ENCODE measurements at places on chromosomes 1 and 21.

DNA sequence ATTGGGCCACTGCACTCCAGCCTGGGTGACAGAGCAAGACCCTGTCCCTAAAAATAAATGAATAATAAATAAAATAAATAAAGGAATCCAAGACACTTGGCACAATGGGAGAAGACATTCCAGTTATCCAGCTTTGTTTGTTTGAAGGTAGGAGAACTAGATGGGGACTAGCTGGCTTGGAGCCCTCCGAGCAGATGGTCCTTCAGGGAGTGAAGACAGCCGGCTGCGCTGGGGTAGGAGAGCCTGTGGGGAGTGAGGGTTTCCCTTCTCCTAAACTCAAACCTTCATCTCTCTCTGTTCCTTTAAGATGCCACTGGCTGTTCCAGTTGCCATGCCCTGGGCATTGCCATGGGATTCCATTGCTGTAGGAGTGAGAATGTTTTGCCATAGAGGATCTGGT lies 120.6 kb downstream of the NAV1 start:
- DNase-seq: no peak

DNA sequence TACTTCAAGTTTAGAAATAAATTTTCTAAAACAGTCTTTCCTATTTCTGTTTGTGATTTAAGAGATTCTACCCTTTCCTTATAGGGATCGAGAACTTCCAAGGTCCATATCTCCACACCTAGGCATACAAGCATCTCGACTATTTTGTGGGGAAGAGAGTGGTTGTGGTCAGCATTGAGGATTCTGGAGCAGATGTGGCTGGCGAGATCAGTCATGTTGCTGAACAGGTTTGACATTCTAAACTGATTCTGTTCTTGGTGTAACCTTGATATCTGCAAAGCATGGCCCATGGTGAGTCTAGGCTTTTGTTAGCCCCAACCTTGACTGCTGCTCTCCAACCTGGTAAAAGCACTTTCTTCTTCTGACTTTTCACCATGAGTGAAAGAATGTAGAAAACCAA lies 167.6 kb upstream of the POGK start:
- DNase-seq: no peak

DNA sequence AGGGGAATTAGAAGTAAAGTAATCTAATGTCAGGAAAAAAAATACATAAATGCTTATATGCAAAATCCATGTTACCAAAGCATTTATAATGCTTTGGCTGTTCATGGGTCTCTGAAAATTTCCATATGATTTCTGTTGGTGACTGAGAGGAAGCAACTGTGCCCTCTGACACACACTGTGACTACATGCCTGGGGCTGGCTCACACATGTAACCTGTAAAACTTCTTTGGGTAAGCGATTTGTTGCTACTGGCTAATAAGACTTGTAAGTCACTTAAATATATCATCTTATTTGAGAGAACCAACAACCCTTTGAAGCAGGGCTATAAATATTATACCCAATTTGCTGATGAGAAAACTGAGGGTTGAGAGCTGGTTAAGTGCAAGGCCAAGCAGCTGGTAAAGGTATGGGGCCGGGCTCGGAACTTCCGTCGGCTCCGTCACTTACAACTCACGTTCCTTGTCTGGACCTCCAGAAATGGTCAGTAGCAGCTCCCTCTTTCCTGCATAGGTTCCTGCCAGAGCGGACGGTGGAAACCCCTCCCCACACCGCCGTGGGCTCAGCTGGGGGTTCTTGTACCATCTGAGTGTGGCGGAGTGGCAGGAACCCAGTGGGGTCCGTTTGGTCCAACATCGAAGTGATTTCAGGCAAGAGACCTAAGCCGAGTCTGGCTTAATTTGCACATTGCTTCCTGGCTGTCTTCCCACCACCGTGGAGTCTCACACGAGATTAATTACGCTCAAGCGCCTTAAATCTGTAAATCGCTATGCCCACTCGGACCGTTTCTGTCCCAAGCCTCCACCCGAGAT lies 714 bp downstream of the DFFA start:
- DNase-seq: no peak

DNA sequence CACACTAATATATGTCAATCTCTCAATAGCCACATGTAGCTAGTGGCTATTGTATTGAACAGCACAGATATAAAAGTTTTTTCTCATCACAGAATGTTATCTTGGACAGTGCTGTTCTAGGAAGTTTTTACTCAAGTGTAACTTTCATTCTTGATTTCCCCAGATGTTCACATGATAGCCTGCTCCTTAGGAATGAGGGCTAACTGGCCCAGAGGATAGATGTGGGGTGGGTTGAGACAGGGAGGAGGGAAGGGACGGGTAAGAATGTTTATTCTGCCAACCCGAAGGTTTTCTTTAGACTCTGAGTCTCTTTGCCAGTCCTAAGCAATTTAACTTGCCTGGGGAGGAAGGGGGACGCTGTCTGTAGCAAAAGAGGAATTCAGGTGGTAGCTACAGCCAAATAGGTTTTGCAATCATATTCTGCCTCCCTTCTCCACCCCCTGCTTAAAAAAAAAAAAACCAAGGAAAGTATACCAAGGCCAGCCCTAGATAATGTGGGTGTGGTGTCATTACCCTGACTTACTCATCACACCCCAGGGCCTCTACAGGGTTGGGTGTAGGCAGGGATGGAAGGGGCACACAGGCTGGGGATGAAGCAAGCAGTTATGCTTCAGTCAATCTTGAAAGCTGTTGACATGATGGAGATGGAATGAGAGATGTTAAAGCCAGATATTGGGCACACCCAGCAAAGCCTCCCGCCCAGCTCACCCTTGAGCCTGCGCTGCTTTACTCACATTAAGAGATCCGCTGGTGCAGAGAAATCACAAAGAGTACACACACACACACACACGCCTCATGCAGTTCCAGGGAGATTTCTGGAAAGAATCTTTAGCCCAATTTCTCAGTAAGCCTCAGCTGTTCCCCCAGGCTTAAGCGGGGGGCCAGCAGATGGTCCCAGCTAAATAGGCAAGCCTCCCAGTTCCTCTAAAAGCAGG lies 59.9 kb downstream of the PLXNA2 start:
- DNase-seq: no peak

DNA sequence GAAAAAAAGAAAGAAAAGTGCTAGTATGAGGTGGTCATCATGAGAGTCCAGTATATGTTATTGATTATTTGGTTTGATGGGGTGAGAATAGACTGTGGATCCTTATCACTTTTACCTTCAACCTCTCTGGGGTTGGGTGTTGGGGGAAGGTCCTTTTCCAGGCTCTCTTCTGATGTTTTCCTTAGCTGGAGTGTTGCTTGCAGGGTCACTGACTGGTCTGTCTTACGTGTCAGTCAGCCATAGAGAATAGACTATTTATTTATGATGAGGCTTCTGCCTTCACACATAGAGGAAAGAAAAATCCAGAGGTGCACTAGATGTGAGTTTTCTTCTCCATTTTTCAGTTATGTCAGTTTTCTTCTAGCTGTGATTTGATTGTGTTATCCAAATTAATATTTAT lies 36.5 kb downstream of the MAP3K21 start:
- DNase-seq: no peak

DNA sequence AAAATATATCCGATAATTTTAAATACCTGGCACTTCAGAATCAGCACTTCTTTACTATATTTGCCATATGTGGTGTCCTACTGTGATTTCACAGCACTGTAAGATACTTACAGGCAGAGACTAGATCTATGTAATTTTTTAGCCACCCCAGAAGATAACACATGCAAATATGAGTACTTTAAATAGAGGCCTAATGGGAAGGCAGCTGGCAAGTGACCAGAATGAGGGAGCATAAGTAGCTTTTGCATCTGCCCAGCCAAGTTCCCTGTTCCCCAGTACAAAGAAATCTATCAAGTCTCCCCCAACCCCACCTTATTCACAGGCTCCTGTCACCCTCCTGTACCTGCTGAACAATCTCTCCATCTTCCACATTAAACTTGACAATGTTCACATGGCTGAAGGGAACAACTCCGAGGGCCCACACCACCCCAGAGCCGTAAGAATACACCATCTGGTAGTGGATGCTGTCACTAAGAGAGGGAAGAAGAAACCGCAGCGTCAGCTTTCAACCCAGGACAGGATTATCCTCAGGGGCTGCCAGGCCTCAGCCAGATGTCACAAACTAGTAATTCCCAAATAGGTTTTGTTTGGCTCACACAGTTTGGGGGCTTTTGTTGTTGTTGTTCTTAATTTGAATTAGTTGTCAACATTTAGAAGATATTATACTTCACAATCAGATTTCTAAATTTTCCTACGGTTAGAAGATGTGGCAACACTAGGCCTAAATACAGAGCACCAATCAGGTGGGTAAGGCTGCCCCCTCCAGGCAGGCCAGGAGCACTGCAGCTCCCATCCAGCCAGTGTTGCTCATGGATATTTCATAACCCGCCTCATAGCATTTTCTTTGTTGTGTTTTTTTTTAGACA lies 10.4 kb downstream of the EMC1 start:
- DNase-seq: no peak

DNA sequence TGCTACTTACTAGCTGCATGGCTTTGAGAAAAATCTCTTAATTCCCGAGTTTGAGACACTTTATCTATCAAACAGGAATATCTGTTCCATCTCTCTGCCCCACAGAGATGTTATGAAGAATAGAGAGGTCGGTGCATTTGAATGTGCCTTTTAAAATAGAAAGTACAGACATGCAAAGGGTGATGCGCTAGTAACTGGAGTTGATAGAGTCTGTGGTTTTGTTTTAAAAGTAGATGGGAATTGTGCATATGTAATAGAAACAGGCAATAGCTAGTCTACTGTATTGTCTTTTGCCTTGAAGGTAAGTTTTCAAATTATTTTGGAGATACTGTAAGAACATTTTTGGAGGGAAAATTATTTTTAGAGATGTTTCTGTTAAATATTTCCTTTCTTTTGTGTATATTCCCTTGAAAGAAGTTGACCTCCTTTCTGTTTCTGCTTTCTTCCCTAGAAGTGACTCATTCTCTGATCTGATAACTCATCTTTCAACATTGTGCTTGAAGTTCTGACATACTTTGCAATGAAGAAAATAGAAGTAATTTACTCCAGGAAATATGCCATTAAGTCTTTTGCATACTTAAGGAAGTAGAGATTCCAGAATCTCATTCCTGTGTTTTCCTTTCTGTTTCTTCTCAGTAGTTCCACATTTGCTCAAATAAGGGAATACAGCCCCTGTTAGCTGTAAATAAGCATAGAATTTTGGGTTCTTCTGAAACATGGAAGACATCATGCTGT lies 151.6 kb downstream of the SDCCAG8 start:
- no peak for DNase-seq

GRCh38 chr1:60958001-60958400 lies 124.4 kb upstream of the NFIA start:
- DNase-seq: no peak

DNA sequence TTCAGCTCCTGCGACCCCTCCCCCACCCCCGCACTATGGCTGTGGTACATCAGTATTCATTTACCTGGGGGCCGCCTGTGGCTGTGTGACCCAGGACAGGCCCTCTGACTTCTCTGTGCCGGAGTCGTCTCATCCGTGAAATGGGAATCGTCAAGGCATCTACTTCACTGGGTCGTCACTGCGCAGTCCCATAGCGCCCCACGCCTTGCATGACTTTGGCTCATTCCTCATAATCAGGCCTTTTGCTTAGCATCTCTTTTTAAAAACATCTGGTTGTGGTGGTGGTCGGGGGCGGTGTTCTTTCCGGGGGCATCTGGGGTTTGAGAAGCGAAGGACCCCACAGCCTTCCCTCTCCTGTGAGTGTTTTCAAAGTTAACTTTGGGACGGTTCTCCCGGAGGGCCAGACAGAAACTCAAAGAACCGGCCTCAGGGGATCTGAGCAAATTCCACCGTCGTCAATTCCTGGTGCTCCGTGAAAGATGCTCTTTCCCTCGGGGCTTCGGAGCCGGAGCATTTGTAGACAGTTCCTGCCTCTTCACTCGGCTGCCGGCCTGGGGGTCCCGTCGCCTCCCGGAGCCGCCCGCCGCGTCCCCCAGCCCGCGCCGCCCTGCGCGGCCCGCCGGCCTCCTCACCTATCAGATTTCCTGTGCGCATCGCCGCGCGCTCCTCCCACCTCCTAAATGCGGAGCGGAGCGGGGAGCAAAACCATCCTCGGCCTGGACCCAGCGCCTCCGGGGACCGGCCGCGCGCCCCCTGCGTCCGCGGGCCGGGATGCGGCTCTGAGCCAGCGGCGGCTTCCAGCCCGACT lies at the start of gene B3GALT5:
TSS of gene B3GALT5 (plus strand) at position 708 of the 808 bp plus-strand sequence. CDS start 47,620 bp downstream, outside the sequence.
- peak; percentile 55 for DNase-seq

DNA sequence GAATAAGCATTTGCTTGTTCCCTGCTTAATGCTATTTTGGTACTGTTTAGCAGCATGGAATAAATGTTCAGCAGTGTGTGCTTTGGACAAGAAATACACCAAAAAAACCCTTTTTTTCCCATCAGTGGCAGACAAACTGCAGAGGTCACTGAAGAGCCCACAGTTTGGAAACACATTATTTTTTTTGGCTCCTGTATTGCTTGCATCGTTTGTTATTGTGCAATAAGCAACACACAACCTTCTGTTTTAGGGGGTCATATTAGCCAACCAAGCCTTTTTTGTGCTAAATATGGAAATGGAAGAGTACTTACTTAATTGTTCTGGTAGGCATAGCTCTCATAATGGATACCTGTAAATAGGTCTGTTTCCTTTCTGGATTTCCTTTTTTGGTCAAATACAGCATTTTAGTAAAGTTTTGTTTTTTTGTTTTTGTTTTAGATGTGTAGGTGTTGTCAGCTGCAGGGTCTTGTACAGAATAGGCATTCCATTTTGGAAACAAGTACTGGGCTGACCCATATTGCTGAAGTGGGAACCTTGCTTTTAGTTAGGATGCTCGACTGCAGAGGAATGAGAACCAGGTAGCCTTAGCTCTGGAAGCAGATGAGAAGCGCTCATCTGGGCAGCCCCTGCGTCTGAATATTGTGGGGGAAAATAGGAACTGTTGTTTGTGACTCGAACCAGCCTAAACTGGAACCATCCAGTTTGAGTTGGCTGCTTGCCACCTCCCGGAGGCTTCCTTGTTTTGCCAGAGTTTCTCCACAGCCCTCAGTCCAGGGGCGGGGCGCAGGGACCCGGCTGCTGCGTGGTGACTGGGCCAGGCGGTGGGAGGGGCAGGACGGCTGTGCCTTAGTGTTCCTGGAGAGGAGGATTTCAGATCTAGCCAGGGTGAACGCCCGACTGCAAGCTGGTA lies 38.4 kb downstream of the SPEN start:
- peak; percentile 98 for DNase-seq

DNA sequence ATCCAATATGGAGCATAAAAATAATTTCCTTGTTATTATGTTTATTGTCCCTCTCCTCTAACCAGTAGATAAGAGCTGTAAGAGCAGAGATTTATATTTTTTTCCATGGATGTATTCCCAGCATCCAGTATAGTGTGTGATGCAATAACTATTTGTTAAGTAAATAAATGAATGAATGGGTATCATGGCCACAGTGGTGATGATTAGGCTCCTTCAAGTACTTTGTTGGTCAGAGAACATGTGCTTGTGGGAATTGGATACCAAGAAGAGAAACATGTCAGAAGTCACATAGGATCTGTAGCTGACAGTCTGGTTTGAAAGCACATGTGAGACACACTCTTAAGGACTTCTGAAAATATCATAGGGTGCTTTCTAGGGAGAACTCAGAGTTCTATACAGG lies 588.5 kb downstream of the AGBL4 start:
- DNase-seq: no peak

GRCh38 chr1:28902738-28903137 lies 11.6 kb upstream of the EPB41 start:
- no peak for DNase-seq

Measured in left kidney (tissue), 8 donors.